ENCODE measurements at places on chromosomes 12 and 14.

DNA sequence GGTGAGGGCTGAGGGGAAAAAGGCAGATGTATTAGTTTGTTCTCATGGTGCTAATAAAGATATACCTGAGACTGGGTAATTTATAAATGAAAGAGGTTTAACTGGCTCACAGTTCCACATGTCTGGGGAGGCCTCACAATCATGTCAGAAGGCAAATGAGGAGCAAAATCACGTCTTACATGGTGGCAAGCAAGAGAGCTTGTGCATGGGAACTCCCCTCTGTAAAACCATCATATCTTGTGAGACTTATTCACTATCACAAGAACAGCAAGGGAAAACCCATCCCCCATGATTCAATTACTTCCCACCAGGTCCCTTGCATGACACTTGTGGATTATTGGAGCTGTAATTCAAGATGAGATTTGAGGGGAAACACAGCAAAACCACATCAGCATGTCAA lies 1220.9 kb downstream of the GALC start:
- no peak for DNase-seq

DNA sequence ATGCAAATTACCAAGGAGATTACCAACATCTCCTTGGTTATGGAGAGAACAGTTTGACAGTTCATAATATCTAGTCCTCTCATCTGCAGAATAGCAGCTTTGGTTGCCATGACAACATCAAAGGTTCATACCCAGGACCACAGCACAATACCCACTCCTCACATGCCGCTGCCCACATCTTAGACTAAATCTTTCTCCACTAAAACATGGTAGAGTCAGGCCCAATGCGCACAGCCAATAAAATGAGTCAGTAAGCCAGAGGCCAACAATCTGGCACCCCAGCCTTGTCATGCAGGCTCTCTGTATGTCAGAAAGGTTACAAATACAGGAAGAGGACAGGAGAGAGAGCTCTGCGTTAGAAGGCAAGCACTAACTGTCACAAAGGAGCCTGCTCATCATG lies 70.6 kb downstream of the KCNK10 start:
- no peak for DNase-seq

GRCh38 chr12:12349711-12350665 lies at the start of gene MANSC1:
MANSC1 (minus strand) TSS chr12:12350242; CDS start chr12:12343314, 6,928 bp downstream.
- DNase-seq, result peak; percentile 84

DNA sequence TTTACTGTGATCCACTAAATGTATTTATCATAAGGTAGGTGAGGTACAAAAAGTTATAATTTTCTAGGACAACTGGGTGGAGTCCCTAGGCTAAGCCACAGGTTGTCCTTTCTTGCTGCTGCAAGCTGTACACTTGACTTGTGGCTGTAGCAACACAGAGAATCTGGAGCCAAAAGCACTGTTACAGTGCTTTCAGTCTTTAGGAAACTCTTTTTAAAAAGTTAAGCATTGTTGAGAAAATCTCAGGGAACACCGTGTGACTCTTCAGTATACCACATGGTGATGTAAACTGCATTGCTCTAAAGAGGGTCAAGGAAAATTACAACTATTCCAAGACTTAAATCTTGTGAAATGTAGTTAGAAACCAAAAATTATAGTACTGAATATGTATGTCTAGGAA lies 11.4 kb downstream of the SLC15A5 start:
- no peak for DNase-seq

DNA sequence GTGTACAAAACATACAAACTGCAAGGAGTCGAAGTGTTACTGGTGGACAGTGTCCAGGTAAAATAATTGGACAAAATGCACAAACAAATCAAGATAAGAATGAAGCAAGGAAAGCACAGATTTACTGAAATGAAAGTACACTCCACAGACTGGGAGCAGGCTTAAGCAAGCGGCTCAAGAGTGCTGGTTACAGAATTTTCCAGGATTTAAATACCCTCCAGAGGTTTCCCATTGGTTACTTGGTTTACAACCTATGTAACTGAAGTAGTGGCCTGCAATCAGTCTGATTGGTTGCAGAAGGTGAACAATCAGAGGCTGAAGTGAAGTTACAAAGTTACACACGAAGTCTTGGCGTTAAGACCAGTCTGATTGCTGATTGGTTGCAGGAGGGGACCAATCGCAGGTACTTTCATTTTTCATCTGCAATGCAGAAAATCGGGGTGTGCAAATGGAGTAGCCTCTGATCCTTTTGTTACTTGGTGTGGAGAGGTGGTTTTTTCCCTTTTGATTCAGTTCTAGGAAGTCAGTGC lies 11.6 kb upstream of the SCN8A start:
- DNase-seq, result no peak

DNA sequence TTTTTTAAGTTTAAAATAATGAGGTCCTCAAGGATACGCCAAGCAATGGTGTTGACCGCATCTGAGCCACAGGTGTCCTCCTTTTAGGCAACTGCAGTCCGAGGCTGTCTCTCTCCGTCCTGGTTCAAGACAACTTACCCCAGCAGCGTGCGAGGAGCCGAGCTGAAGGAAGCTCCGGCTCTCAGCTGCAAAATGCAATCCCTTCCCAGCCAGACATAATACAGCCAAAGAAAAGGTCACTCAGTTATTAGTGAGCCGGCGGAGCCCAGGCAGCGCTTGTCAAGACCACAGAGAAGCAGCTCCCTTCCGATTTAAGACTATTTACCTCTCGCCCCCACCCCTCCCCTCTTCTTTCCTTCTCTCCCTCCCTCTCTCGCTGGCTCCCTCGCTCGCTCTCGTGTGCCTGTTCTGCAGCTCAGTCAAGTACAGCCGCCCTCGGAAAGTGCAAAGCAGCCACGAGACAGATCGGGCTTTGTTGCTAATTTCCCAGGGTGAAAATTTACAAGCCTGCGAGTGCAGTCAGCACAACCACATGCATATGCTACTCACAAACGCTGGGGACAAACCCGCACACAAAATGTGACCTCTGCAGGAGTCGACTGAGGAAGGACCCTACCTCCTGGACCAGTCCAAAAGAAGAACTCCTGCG lies 363 bp upstream of the LMO3 start:
- peak; percentile 90 for DNase-seq

DNA sequence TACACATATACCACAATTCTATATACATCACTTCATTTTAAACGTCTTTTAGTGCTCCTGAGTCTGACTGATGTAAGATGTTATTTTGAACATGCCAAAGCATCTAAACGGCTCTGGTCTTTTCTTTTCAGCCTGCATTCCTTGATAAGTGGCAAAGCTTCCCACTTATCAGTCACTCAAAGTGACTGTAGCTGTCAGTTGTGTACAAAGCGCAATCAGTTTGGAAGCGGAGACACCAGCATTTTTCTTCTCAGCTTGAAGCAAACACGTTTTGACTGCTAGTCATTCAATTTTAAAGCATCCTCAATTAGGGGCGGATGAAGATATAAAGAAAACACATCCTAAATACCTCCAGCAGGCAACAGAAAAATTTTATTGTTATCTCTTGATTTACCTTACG lies 226.8 kb downstream of the SOX5 start:
- no peak for DNase-seq

DNA sequence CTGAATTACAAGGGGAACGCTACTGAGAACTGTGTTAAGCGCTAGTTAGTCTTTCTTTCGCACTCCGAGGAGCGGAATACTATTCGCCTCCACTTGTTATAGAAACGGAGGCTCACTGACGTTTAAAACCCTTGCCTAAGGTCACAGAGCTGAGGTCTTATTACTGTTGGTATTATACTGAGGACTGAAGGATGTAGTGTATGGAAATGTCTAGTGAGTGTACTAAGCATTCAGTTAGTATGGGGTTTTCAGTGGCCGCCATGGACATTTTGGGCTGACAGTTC lies 826 bp downstream of the ACADS start:
- DNase-seq, result no peak

DNA sequence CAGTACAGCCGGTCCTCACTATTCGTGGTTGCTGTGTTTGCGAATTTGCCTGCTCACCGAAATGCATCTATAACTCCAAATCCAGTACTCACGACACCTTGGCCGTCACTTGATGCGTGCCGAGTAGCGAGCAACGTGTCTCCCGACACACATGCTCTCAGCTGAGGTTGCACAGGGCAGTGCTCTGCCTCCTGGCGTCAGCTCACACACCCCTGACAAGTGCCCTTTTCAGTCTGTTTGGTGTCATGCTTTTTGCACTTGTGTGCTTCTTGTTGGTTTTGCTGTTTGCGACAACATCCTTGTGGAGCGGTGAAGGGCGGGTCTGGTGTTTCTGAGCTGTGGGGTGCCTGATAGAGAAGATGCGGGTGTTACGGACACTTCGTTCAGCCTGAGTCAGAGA lies 110.4 kb upstream of the RFLNA start:
- DNase-seq, result no peak

- no peak for DNase-seq
These were observed 4.9 kb upstream of the SMAGP start for GRCh38 chr12:51275088-51275487.

DNA sequence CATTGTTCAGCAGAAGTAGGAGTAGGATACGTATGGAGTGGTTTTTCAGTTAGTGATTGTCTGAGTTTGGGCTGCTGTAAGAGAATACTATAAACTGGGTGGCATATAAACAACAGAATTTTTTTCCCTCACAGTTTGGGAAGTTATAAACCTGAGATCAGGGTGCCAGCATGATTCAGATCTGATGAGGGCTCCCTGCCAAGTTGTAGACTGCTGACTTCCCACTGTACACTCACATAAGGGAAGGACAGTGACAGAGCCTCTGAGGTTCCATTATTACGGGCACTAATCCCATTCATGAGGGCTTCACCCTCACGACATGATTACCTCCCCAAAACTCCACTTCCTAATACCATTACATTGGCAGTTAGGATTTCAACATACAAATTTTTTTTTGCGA lies 50.7 kb downstream of the ACSM4 start:
- DNase-seq, result no peak

DNA sequence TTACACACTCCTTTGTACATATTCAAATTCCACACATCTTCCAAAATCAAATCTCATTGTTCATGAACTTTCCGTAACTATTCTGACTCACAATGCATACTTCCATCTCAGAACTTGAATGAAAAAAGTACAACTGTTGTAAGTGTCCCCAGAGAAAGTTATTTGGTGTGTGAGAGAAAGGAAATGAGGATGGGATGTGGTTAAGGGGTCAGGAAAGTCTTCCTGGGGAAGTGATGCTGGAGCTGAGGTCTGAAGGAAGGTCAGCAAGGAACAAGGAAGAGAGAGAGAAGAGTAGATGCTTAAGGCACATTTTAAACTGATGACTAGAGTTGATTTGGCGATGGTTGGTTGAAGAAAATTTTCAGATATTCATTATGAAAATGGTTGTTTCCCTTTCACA lies 340.0 kb upstream of the STXBP6 start:
- DNase-seq, result no peak

GRCh38 chr14:52844262-52845060 lies 53.1 kb upstream of the GNPNAT1 start:
- no peak for DNase-seq

GRCh38 chr14:33464254-33464962 lies 486.5 kb downstream of the EGLN3 start:
- no peak for DNase-seq

All from islet precursor cell (in vitro differentiated cells).